ENCODE measurements at places on chromosomes 7 and 10.

GRCh38 chr7:132779164-132779563 is 202.9 kb upstream of the PLXNA4 start:
- no peak for DNase-seq

DNA sequence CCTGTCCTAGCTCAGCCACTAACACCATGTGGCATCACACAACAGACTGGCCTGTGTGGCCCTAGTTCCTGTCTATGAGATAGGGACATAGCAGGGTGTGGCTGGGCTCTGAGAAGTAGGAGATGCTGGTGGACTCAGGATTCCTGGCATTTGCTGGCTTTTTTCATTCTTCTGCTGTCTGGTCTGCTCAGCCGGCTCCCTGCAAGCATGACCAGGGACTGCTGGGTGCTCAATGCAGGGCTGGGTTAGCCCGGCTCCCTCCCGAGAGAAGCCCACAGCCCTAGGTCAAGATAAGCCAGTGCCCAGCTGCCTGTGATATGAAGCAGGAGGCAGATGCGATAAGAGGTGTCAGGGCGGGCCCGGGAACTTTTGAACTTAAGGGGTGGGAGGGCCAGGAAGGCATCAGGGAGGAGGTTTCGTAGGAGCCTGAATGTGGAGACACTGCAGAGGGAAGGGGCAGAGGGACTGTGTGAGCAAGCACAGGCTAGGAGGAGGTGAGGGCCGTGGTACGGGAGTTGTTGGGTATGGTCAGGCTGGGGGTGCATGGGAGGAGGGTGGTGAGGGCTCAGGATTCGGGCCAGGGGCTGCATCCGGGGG is 3.5 kb downstream of the AQP1 start:
- DNase-seq, result no peak

DNA sequence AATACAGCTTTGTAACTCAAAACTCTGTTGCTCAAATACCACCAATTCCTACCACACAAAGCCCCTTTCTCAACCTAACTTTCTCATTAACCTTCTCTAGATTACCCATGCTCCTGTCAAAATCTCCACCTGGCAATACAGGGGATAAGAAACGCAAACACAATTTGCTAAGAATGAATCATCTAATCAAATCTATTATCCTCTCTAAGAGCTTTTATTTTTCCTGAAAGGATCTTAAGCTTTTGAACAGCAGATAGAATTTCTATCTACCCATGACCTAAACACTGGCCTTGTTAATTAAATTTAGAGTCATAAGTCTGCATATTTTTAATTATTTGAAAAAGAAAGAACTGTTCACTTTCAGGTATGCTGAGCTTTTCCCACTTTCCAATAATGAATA is 98.3 kb downstream of the HBP1 start:
- no peak for DNase-seq

DNA sequence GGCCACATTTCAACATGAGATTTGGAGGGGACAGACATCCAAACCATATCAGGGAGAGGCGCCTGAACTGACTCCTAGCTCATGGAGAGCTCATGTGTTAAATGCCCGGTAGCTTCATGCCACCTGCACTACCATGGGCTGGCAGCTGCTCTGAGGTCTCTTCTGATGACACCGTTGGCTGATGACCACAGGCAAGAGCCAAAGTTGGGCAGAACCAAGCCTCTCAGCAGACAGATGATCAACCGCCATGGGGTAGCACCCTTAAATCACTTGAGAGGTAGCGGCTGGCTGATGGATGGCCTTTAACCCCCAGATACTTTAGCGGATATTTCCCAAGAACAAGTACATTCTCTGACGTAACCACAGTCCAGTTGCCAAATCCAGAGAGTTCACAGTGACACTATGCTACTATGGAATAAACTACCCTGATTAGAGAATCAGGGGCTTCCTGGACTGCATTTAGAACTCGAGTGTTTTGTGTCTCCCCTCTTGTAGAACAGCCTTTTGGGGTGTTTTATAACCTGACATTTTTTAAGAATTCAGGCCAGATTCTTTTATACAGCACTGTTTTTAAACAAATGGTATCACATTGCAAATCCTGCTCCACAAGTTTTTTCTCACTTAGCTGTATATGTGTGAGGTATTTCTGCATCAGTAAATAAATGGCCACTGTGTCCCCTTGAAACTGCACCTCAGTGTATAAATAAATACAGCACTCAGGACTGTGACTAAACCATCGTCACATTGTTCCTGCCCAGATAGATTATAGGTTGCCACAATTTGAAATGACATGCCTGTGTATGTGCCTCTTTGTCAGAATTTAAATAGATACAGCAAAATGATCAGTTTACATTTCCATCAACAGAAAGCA is 30.8 kb upstream of the DRGX start:
- DNase-seq, result no peak

DNA sequence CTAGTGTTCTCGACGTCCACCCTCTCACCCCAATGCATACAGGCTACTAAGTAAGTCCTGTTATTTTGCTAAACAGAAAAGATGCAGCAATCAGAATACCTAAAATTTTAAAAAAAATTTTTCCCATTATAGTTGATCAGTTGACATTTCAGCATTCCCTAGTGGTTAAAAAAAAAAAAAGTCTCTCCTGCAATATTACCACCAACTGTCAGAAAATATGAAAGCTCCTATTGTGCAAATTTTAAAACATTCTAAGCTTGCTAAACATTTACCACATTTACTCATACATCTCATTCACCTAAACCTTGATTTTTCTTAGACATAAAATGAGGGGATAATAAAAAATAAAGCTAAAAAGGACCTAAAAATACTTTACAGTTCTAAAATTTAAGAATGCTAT is 165.6 kb downstream of the AVL9 start:
- no peak for DNase-seq

DNA sequence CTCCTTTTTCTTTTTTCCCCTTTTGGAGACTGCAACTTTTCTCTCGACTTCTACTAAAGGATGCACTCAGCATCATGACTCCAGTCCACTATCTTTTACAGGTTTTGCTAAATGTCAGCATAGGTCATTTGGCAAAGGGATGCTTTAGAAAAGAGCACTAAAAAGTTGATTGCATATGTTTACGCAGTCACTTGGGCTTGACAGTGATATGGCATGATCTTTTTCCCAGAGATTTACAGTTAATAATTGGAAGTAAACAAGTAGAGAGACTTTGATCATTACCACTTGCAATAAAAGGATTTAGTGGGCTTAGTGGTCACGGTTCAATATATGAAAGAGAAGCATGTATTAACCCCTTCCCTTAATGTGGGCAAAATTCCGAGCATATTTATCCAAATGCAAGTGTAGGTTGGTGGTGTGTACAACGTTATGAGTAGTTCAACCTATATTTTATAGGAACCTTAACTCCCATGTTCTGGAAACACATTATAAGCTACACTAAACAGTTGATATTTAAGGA is 1.8 kb downstream of the BMI1 start:
- no peak for DNase-seq

GRCh38 chr7:158018098-158018762 is 569.4 kb downstream of the PTPRN2 start:
- no peak for DNase-seq

GRCh38 chr7:17392846-17393245 is 94.4 kb downstream of the AHR start:
- DNase-seq, result no peak
